ENCODE measurements at places on chromosomes 1 and 21. TPM values are rescaled to one million over a fixed set of nuclear protein-coding genes. Genes with fewer than 3 reads are reported as not detected.

Gene RNF186
- not detected for total RNA-seq

Gene AZIN2
- total RNA-seq, result 0.89 TPM

Gene CYP4A11
- 0.53 TPM for total RNA-seq

Gene AGT
- total RNA-seq, result 1.0 TPM

GRCh38 chr1:227318853-227319607, 738 bp upstream of the CDC42BPA start:
- DNase-seq, result peak; percentile 63

DNA sequence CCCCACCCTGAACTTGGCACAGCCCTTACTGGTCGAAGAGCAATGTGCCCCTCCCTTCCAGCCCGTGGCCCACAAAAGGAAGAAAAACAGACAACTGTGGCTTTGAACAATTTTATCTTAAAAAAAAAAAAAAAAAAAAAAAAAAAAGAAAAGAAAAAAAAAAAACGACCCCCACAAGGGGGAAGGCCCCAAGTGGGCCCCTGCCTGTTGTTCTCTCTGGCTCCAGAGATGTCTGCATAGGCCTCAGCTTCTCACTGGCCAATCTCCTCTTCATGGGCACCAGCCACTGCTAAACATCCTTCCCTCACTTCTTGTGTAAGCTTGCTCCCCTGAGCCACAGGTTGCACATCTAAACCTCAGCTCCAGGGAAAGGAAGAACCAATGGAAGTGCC, 386 bp upstream of the TSTD1 start:
- DNase-seq, result no peak

All from WTC11 (cell line).